ENCODE measurements at places on chromosomes 2 and 18.
A peak's percentile ranks its signal among the peaks of the same experiment; 100 is the strongest.

- DNase-seq = no peak
These were observed 12.1 kb upstream of the TTN start for GRCh38 chr2:178819147-178819875.

GRCh38 chr2:202317080-202317857 lies 51.7 kb downstream of the NOP58 start:
- peak; percentile 84 for DNase-seq

- DNase-seq = no peak
These were observed 322.3 kb upstream of the VWC2L start for GRCh38 chr2:214088536-214088935.

DNA sequence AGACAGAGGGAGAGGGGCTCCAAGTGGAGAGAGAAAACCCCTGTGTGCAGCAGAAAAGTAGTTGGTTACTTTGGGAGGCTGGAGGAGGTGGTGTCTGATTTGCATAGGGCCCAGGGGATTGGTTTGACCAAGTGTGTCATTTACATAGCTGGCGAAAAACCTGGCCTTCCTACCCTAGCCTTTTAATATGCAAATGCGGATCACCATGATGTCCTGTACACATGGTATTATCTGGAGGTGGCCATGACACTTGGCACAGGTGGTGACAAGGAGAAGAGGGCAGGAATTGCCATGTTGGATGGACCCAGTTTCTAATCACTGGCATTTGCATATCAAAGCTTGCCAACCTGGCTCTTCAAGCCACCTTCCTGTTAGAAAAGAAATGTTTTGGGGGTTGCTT lies 120.8 kb upstream of the CHAC2 start:
- no peak for DNase-seq

DNA sequence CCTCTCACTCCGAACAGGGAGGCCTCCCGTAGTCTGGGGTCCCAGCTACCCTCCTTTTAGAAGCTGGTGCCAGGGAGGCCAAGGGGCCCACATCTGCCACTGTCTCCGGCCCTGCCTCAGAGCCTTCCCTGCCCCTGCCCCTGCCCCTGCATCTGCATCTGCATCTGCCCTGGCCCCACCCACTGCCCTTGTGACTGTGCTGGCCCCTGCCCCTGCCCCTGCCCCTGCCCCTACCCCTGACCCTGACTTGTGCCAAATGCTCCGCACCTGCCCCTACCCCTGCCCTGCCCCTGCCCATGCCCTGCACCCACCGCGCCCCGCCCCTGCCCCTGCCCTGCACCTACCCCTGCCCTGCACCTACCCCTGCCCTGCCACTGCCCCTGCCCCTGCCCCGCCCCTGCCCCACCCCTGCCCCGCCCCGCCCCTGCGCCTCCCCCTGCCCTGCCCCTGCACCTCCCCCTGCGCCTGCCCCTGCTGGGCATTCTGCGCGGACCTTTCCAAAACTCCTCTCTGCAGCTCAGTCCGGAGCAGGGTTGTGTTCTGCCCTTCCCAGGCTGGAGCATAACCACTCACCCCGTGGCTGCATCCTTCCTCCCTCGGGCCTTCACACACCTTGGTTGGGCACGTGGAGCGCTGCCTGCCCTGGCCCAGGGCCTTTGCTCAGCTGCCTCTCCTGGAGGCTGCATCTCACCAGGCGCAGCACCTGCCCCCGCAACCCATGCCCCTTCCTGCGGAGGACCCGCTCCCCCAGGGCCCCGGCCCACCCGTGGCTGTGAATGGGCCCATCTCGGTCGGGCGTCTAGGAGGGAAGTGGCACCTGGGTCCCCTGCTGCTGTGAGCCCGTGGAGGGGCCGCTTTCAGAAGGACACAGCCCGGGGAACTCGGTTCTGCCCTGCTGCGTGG lies 5.4 kb downstream of the SNTG2 start:
- no peak for DNase-seq

DNA sequence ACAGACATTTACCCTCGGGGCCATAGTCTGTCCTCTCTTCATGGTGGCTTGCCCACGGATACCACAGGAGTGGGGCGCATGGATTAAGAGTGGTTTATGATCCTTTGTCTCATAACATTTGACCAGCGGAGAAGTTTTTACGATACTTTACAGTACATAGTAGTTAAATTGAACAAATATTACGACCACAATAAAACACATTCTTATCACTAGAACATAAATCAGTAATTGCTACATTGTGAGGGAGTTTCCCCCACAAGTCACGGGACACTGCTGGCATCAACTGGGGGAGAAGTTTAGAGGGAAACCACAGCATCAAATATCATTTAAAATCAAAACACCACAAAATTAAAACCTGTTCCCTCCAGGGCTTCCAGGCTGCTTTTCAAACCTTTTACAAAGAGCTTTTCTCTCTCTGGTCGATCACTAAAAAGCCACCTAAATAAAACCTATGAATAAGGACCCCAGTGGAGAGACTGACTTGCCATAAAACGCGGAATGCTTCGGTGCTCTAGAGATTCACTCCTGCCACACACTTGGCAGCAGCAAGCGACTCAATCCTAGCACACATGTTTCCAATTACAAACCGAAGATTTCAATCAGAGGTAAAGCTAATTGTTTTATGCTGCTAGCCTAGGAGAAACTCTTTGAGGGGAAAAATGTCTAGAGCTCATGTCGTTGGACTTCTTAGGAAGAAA lies 173.7 kb upstream of the HNRNPA3 start:
- DNase-seq = no peak

GRCh38 chr2:45651415-45652089 lies at the start of gene PRKCE:
PRKCE (plus strand) TSS chr2:45651675.
- no peak for DNase-seq

GRCh38 chr2:203438528-203438927 lies 96.6 kb downstream of the RAPH1 start:
- DNase-seq = no peak

- DNase-seq = no peak
These were observed 303.5 kb downstream of the STK39 start for GRCh38 chr2:167943897-167944296.

DNA sequence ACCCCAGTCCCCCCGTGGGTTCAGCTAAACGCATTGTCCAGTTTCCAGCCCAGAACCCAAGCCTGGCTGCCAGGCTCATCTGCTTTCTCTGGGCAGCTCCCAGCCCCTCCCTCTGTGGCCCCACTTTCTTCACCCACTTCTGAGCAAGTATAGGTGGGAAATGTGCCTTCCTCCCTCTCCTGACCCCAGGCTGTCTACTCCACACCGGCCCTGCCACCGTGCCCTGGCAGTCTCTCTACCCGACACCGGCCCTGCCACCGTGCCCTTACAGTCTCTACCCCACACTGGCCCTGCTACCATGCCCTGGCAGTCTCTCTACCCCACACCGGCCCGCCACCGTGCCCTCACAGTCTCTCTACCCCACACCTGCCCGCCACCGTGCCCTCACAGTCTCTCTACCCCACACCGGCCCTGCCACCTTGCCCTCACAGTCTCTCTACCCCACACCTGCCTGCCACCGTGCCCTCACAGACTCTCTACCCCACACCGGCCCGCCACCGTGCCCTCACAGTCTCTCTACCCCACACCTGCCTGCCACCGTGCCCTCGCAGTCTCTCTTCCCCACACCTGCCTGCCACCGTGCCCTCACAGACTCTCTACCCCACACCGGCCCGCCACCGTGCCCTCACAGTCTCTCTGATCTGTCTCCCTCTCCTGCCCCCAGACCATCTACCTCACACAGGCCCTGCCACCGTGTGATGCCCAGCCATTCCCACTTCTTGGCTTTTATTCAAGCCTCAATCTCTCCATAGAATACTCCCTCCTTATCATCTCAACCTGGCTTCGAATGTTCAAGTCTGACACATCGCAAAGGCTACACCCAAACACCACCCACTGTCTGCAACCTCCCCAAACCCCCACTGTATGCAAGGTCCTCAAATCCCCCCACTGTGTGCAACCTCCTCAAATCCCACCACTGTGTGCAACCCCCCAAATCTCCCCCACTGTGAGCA lies 108.9 kb downstream of the TPO start:
- no peak for DNase-seq

GRCh38 chr2:158102446-158102845 lies 770 bp downstream of the UPP2 start:
- no peak for DNase-seq

- no peak for DNase-seq
These were observed 44.7 kb downstream of the PID1 start for GRCh38 chr2:229226382-229226781.

- DNase-seq = no peak
These were observed 162.6 kb downstream of the QPCT start for GRCh38 chr2:37507051-37507410.

GRCh38 chr2:179898873-179899272 lies 37.5 kb upstream of the ZNF385B start:
- DNase-seq = peak; percentile 14

- DNase-seq = no peak
These were observed 76.5 kb upstream of the HAAO start for GRCh38 chr2:42868874-42869273.

- no peak for DNase-seq
These were observed 165.5 kb upstream of the SALL3 start for GRCh38 chr18:78813936-78814710.

DNA sequence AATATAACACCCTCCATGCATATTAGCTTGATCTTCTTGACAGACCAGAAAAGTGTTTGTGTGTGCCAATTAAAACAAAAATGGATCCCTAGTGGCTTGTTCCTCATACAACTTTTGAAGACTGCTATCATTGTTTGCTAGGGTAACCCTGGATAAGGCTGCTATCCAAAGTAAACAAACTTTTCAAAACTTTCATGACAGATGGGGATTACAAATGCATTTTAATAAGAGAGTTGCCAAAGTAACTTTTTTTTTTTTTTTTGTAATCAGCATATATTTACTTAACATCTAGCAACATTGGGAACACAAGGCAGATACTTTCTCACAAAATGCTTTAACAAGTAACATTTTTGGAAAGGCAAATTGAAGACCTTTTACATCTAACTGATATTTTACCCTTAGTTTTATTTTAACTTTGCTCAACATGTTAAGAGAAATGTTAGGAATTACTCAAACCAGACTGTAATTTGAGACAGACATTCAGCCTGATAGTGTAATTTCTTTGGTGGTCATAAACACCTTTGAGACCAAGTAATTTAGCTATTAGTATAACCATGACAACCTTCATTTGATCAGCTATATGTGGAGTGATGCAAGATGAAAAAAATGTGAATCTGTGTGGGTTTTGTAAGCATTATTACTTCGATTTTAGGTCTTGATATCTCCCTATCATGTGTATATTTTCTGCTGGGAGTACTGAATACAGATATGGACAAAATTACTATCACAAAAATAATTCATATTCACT lies 300.9 kb downstream of the ARHGAP15 start:
- no peak for DNase-seq

DNA sequence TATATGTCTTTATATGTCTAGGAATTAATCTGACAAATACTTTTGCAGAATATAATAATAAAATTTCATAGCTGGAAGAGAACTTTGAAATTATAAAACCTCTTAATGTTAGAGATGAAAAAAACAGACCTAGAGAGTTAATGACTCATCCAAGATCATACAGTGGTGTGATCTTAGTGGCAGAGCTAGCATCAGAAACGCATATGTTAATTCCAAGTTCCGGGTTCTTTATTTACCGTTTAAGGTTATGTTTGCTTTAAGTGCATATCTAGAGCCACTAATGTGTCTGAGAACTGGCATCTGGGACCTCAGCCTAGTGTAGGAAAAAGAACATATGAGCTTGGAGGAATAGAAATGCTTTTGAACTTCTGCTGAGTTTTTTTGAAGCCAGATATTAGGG lies 24.3 kb downstream of the CERS6 start:
- no peak for DNase-seq

DNA sequence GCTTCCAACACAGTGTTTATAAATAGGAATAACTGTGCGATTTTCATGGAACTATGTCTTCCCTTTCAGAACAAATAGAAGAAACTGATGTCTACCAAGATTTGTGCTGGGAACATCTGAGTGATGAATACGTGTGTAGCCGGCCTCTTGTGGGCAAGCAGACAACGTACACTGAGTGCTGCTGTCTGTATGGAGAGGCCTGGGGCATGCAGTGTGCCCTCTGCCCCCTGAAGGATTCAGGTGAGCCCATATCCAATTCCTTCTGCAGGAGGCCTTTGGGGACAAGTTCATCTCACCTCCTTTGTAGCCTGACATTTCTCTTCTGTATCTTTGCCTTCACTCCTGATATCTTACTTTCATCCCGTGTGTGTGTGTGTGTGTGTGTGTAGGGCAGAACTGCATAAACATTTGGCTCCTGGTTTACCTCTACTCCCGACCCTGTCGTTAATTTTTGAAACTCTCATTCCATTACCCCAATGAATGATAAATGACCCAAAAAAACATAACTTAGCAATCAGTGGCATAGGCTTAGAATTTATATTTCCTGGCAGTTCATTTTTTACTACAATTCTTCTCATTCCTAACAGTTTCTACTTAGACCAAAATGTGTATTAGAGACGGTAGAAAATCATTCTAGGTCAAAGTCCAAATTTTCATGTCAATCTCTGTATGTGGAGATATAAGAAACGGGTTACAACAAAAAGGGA lies 111.0 kb upstream of the RASGRP3 start:
- DNase-seq = no peak

GRCh38 chr2:85468704-85469349 lies 50.3 kb downstream of the SH2D6 start:
- DNase-seq = peak; percentile 17

DNA sequence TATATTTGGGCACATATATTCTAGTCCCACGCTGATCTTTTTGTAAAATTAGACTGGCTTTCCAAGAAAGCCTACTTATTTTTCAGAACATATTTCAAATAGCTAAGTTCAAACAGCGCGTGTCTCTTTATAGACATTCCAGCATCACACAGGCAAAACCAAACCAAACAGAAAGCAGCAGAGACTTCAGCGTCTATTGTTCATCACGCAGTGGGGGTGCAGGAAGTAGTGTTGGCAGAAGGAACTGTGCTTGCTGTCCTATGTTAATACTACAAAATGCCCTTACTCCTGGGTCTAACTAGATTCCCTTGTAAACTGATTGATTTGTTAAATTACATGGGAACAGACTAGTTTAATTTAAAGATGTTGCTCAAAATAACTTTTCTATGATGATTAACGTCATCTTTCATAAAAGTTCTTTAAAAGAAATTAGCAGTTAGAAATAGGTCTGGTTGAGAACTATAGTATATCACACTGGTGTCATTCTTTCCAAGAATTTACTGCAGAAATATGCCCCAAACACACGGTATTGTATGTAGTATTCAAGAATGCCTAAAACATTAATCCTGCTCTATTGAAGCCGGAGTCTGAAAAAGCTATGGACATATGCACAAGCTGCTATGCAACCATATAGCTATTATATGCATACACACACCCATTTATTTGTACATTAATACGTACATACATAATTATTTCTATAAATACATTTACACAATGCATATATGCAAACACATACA lies 436.3 kb downstream of the CBLN2 start:
- no peak for DNase-seq
